ENCODE measurements at places on chromosomes 13 and 19. TPM values are rescaled to one million over a fixed set of nuclear protein-coding genes. Genes with fewer than 3 reads are reported as not detected.

Gene DAND5
- not detected for total RNA-seq

GRCh38 chr13:97057176-97057575 is 62.9 kb upstream of the OXGR1 start:
- no peak for DNase-seq

DNA sequence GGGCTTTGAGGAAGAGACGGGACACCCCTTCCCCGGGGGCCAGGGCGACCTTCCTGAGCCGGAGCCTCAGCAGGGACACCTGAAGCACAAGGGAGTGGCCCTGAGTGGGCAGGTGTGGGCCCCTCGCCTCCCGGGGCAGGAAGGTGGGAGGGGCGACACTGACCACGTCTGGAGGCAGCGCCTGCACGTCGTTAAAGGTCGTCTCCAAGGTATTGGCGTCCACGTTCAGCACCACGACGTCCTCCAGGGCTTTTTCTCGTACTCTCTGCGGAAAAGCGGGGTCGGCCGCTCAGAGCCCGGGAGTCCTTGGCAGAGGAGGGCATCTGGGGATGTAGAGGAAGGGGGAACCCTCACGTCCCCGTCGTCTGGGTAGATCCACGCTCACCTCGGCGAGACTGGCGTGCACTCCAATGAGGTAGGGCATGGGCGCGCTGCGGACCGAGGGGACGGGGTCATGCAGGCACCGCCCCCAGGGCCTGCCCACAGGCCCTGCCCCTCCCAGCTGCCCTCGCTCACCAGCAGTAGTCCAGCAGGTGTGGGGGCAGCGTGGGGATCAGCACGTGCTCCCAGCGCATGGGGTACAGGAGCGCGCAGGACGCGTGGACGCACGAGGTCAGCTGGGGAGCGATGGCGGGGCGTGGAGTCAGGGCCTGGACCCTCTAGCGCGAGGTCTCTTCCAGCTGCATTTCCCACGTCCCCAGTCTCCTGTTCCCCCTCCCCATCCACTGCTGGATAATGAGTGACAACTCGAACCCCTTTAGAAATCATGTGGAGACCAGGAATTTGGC is 6.1 kb downstream of the DENND1C start:
- DNase-seq = no peak

GRCh38 chr13:27423333-27423732 is 1.1 kb upstream of the GTF3A start:
- DNase-seq = no peak

GRCh38 chr19:16841391-16841926 is 12.3 kb downstream of the SIN3B start:
- DNase-seq = no peak

DNA sequence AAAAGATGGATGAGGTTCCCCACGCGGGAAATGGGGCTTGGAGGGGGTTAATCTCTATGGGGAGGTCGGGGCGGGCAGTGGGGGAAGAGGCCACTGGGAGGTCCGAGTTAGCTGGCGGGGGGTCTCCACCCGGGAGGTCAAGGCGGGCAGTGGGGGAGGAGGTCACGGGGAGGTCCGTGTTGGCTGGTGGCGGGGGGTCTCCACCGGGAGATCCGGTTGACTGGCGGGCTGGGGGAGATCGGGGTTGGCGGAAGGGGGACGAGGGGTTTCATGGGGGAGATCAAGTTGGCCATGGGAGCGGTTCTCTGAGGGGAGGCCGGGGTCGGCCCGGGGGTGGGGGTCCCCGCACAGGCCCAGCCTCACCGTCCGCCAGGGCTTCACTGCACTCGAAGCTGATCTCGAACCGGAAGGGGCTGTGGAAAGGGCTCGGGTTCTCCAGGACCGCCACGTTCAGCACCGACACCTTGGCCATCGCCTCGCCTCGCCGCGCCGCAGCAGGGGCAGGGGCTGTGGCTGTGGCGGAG is 342 bp downstream of the ASF1B start:
- no peak for DNase-seq

- DNase-seq = no peak
Observed at GRCh38 chr19:1663852-1664251, 11.4 kb upstream of the TCF3 start.

- DNase-seq = no peak
Observed at GRCh38 chr19:9885077-9885552, 50.0 kb downstream of the PIN1 start.

GRCh38 chr13:41295973-41296372 is 15.1 kb upstream of the NAA16 start:
- DNase-seq = no peak

DNA sequence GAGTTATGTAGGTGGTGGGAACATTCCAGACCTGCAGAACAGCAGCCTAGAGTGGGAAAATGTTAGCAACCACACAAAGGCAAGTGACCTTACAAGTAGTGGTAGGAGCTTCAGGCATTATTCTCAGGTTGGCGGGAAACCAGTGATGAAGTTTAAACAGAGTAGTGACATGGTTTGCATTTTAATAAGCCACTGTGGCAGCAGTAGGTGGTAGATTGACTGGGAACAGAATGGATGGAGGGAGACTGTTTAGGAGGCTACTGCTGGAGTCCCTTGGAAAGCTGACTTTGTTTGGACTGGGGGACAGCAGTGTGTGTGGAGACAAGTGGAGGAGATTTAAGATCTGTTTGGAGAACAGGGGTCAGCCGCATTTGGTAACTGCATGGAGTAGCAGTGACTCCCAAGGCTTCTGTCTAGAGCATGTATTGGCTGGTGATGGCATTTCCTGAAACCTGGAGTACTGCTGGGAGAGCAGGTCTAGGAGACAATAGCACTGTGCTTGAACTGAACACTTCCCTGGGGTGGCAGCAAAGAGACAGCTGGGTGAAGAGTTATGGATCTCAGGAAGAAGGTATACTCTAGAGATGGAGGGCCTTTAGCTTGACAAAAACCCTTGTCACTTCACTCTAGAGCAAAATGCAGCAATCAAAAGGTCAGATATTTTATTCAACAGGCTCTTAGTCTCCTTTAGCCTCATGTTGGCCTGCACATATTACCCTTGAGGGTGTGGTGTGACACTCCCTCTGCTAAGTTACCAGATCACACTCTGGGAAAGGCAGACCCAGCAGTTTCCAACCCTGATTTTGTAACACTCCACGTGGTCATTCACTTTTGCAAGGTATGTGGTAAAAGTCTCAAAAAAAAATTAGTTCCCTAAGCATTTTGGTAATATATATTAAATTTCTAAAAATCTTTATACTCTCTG is 70.3 kb downstream of the DHRS12 start:
- no peak for DNase-seq

DNA sequence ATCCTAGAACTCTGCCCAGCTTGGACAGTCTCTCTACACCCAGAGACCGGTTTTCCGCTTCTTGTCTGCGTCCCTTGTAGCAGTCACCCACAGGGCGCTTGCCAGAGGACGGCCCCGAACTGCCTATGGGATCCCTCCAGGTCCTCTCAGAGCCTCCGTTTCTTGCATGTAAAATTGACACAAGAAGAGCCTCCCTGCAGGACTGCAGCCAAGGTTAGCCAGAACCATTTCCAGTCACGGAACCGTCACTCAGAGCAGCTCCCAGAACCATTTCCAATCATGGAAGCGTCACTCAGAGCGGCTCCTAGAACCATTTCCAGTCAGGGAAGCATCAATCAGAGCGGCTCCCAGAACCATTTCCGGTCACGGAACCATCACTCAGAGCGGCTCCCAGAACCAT is 65.5 kb downstream of the ATP11A start:
- no peak for DNase-seq

GRCh38 chr13:22812793-22813192 is 368.0 kb upstream of the SGCG start:
- DNase-seq = no peak

GRCh38 chr19:40691421-40692211 is 1.2 kb upstream of the NUMBL start:
- DNase-seq = no peak
